ENCODE measurements at places on chromosomes 13 and 19.

- no peak for DNase-seq
These were observed 11.5 kb downstream of the CEBPG start for GRCh38 chr19:33384983-33385382.

GRCh38 chr13:91934354-91934753, 535.9 kb downstream of the GPC5 start:
- no peak for DNase-seq

DNA sequence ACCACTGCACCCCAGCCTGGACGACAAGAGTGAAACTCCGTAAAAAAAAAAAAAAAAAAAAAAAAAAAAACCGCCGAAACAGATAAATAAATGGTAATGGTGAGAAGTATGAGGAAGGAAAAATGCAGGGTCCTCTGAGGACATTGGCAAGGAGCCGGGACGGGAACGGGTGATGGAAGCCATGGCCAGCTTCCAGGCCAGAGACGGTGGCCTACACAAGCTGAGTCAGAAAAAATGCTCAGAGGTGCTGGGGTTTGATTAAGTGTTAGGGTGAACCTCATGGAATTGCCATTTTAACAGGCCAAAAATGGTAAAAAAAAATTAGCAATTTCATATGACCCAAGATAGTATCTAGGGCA, 866 bp upstream of the ZSWIM4 start:
- DNase-seq: no peak

GRCh38 chr19:55257461-55258420, 1.1 kb downstream of the PPP6R1 start:
- no peak for DNase-seq

GRCh38 chr13:21123956-21124355, 52.4 kb downstream of the SKA3 start:
- no peak for DNase-seq

- no peak for DNase-seq
These were observed 11.7 kb downstream of the KCNRG start for GRCh38 chr13:50026788-50027473.

DNA sequence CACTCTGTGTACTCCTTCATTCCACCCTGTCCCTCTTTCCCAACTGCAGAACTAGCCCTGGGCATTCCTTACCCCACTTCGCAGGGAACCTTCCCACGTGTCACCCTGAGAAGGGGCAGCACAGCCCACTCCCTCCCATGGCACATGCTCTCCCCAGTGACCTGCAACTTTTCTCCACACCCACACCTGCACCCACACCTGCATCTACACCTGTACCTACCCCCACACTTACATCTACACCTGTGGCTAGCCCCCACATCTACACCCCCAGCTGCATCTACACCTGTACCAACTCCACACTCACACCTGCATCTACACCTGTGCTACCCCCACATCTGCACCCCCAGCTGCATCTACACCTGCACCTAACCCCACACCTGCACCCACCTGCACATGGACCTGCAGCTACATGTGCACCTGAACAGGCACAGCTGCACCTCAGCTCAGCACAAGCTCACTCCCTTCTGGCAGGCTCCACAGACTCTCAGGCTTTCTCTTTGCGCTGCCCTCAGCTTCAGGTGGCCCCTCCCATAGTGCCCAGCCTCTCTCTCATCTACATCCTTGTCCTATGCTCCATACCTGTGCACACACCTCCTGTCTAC, 234.1 kb downstream of the TUBA3C start:
- DNase-seq: no peak

DNA sequence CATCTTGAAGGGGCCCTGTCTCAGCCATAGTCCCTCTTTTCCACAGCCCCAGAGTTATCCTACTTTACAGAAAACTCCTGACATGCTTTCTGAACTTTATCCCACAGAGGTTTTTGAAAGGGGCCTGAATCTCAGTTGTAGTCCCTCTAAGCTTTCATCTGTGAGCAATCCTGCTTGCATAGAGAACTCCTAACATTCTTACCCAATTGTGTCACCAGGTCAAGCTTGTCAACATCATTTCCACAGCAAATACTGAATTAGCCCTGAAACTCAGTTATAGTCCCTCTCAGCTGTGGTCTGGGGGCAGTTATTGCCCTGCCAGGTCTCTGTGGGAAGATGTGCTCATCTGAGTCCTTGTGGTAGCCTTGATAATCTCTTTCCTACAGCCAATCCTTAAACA, 2190.3 kb upstream of the PCDH20 start:
- DNase-seq: no peak

GRCh38 chr19:46713781-46714443, 3.0 kb downstream of the PRKD2 start:
- DNase-seq: peak; percentile 19

DNA sequence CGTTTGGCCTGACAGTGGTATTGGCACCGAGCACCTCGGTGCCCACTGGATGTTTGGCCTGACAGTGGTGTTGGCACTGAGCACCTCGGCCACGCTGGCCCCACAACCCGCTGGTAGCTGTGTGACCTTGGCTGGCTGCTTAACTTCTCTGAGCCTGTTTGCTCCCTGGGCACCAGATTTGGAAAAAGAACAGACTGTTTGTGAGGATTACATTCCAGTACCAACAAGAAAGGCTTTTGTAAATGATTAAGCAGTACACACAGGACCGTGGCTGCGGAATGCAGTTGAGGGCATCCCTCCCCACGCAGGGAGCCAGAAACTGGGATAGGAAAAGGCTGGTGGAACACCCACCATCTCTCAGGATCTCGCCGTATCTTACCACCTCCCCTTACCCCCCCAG, 31.9 kb downstream of the SLC25A42 start:
- no peak for DNase-seq

All from T1000 (cell line).